PC-3 (cell line): ENCODE measurements at places on chromosomes 6 and 20. TPM values are rescaled to one million over a fixed set of nuclear protein-coding genes. Genes with fewer than 3 reads are reported as not detected.

Gene ALDH5A1
- total RNA-seq, result 11.9 and 12.2 TPM in 2 replicates

Gene GPSM3
- 5.0 and 7.1 TPM in 2 replicates for total RNA-seq

Gene LTB
- total RNA-seq, result 1.5 TPM in 1 of 2 replicates, not detected in the other

Gene RAD21L1
- 0.11 and 0.58 TPM in 2 replicates for total RNA-seq

Gene KCNK16
- not detected in 2 replicates for total RNA-seq

Gene RAMACL
- total RNA-seq, result 0.26 and 0.92 TPM in 2 replicates

Gene WFDC10A
- not detected in 2 replicates for total RNA-seq

Gene KIAA0408
- 0.04 TPM in 1 of 2 replicates, not detected in the other for total RNA-seq

Gene KIF25
- total RNA-seq, result not detected in 2 replicates

Gene CARMIL1
- total RNA-seq, result 17.0 and 22.0 TPM in 2 replicates

Gene ETV7
- total RNA-seq, result not detected in 2 replicates

Gene PKIB
- 22.4 and 28.0 TPM in 2 replicates for total RNA-seq
